Panc1 (cell line): ENCODE measurements at places on chromosomes 4 and X.

DNA sequence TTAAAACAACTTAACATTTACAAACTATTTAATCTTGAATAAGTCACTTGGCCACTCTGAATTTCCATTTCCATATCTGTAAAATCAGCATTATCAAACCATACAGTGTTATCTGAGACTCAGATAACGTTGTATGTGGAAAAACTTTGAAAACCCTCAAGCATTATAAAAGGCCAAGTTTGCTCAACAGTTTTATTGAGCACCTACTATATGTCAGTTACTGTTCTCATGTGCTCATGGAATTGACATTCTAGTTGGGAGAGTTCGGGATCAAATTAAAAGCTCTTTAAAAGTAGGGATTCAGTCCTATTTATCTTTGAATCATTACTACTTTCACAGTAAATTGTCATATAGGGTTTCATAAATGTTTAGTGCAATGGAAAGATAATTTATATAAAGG lies 97.9 kb downstream of the FRMPD4 start:
- H3K27me3 ChIP-seq = no peaks in the 10 kb centered on the region
- H3K36me3 ChIP-seq = no peaks in the 10 kb centered on the region
- H3K4me3 ChIP-seq = no peak overlapping the region

- no peaks in the 10 kb centered on the region; the same call in 1 of the 2 replicates for H3K27me3 ChIP-seq
- DNase-seq = no peak
- no peak overlapping the region for H3K4me3 ChIP-seq
- no peak overlapping the region for H3K27ac ChIP-seq
Measured at GRCh38 chrX:132411310-132411977, 77.4 kb downstream of the MBNL3 start.

DNA sequence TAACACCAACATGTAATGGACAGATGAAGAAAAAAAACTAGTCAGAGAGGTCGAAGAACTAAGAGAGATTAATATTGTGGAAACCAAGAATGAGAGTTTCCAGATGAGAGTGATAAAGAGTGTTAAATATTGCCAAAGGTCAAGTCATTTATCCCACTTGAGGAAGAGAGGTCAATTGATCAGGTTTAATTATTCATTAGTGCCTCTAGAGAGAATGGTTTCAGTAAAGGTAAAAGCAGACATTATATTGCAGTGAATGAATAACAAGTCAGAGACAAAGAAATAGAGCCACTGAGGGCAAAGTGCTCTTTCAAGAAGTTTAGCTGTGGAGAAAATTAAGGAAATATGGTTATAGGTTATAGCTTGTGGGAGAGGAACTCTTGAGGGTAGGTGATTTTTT lies 263.1 kb downstream of the GUCY2F start:
- H3K27ac ChIP-seq = no peak overlapping the region
- no peak overlapping the region for H3K4me3 ChIP-seq
- no peak for DNase-seq
- H3K36me3 ChIP-seq = no peaks in the 10 kb centered on the region
- no peaks in the 10 kb centered on the region for H3K27me3 ChIP-seq

DNA sequence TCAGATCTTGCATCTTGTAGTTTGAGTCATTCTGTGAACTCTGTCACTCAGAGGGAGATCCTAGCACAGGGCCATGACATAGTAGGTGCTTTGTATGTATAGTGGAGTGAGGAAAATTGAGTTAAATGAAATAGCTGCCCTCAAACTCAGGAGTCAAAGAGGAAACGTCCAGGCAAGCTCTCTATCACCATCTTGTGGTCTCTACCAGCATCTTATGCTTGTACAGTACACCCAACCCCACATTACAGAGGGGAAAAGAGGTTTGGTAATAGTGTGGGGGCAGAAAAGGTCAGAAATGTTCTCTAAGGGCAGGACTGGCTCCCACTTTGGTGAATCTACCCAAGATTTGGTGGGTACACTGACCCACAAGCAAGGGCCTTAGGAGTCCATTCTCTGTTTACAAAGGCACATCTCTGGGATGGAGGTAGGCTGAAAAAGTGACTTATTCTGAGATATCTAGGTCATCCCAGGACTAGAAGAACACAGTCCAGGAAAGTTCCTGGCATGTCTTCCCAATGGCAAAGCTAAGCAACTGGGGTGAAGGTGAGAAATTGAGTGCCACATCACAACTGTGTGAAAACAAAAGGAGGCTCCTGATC lies 131.8 kb downstream of the OR13H1 start:
- H3K4me1 ChIP-seq = no peaks in the 10 kb centered on the region
- no peaks in the 10 kb centered on the region for H3K27me3 ChIP-seq
- no peaks in the 10 kb centered on the region for H3K36me3 ChIP-seq
- no peak overlapping the region for H3K27ac ChIP-seq

- H3K27ac ChIP-seq = no peak overlapping the region
- DNase-seq = no peak
- H3K36me3 ChIP-seq = no peaks in the 10 kb centered on the region
- no peaks in the 10 kb centered on the region for H3K4me1 ChIP-seq
- no peaks in the 10 kb centered on the region for H3K27me3 ChIP-seq
- no peak overlapping the region for H3K4me3 ChIP-seq
Measured at GRCh38 chrX:4670606-4671005, 957.2 kb upstream of the PRKX start.

- H3K27ac ChIP-seq = no peak overlapping the region
- H3K4me3 ChIP-seq = no peak overlapping the region
- H3K27me3 ChIP-seq = no peaks in the 10 kb centered on the region
- no peaks in the 10 kb centered on the region for H3K36me3 ChIP-seq
Measured at GRCh38 chr4:10736895-10737294, 52.3 kb upstream of the CLNK start.

- H3K4me1 ChIP-seq = no peaks in the 10 kb centered on the region; the same call in 1 of the 2 replicates
- H3K27ac ChIP-seq = no peak overlapping the region; the same call in 1 of the 2 replicates
- no peak overlapping the region for H3K4me3 ChIP-seq
- H3K36me3 ChIP-seq = no peaks in the 10 kb centered on the region
- H3K27me3 ChIP-seq = no peaks in the 10 kb centered on the region
Measured at GRCh38 chr4:70715097-70715496, 6.7 kb upstream of the RUFY3 start.

DNA sequence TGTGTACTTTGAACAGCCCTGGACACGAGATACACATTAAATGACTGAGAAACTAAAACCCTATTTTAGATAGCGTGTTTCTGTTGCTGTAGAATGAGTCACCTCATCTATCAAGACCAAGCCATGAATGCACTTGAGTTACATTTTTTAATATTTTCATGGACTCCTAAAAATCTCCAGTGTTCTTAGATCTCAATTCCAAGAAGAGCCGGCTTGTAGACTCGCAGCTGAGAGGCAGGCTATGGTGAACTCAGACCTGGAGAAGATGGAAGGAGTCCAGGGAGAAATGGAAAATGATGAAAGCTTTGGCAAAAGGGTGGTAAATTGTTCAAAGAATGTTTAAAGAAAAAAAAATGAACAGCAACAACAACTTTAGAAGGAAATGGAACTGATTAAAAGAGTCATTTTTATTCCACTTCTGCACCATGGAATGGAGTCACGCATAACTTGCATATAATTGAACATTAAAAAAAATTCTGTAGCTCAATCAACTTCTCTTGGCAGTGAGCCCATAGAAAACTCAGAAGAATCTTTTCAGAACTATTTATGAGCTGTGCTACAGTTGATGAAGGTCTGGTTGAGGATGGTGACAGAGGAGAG lies 129.8 kb downstream of the MXRA5 start:
- DNase-seq = no peak
- no peaks in the 10 kb centered on the region for H3K27me3 ChIP-seq
- H3K27ac ChIP-seq = no peak overlapping the region

GRCh38 chr4:152359208-152360044 lies 176.5 kb downstream of the FBXW7 start:
- H3K4me3 ChIP-seq = no peak overlapping the region
- H3K36me3 ChIP-seq = no peaks in the 10 kb centered on the region
- no peak for DNase-seq

DNA sequence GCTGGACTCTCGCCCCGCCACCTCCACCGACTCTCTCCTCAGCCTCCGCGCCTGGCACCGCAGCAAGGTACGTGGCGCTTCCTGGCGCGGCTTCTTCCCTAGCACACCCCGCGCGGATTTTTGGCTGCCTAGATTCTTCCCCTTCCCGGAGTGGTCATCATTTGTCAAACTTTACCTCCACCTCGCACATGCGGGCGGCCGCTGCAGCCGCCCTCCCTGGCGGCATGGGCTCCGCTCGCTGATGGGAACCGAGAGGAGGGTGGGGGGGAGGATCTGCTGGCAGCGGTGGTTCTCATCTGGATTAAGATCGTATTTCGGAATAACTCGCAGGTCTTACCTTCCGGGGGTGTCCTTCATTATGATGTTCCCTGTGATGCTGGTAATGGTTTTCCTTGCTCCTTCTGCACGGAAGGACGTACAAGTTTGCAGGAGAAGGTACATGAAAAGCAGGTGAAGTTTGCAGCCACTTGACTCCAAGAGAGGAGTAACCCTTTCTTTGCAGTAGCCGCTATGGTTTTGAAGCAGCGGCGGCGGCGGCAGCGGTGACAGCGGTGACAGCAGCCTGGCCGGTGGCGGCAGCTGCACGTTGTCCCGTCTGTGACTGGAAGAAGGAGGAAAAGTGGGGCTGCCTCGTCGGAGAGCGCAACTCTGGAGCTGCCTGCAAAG lies 2183.9 kb upstream of the TENM3 start:
- no peaks in the 10 kb centered on the region for H3K36me3 ChIP-seq
- H3K4me3 ChIP-seq = no peak overlapping the region; the same call in 1 of the 2 replicates
- no peaks in the 10 kb centered on the region for H3K4me1 ChIP-seq

DNA sequence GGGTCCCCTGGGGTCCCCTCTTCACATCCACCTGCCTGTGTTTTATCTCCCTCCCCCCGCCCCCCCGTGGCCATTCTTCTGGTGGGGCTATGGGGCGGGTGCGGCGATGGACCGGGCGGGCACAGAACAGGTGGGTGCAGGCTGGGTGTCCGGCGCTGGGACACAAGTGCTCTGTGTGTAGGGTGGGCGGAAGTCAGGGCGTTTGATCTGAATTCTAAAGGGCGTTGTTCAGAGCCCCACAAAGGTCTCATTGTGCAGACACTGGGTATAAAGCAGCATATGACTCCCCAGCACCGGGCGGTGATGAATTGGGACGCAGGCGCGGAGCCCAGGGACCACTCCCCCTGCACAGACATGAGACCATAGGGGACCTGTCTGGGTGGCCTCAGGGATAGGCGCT lies at the start of gene GJB1:
TSS of gene GJB1 (plus strand) at position 296 of the 400 bp plus-strand sequence. CDS start 484 bp downstream, outside the sequence.
- H3K36me3 ChIP-seq = no peaks in the 10 kb centered on the region
- H3K27me3 ChIP-seq = no peaks in the 10 kb centered on the region
- DNase-seq = no peak
- no peak within 1 kb of the TSS for H3K4me3 ChIP-seq
- H3K4me1 ChIP-seq = no peaks in the 10 kb centered on the region; the same call in 1 of the 2 replicates

DNA sequence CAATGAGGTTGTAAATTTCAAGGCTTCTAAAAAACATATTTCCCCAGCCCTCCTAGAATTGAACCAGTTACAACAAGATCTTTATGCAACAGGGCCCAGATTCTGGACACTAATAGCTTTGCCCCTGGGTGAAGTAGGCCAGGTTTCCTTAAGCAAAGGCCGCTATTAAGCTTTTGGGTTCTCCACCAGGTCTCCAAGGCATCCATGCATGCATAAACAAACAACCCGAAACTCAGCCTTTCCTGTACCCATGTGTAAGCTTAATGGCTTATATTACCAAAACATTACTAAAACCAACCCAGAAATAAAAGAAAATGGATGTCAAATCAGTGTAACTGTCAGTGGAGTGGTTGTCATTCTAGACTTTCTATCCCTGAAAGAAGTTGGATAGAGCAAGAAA lies 137.1 kb downstream of the ARHGAP6 start:
- H3K27me3 ChIP-seq = no peaks in the 10 kb centered on the region
- DNase-seq = no peak
- no peaks in the 10 kb centered on the region for H3K4me1 ChIP-seq
- no peak overlapping the region for H3K27ac ChIP-seq
- no peaks in the 10 kb centered on the region for H3K36me3 ChIP-seq

- H3K27me3 ChIP-seq = no peaks in the 10 kb centered on the region
- H3K36me3 ChIP-seq = no peaks in the 10 kb centered on the region
- DNase-seq = no peak
- no peak overlapping the region for H3K4me3 ChIP-seq
- H3K27ac ChIP-seq = no peak overlapping the region
Measured at GRCh38 chr4:165813606-165814005, 59.4 kb upstream of the TLL1 start.

- no peaks in the 10 kb centered on the region for H3K27me3 ChIP-seq
- H3K4me1 ChIP-seq = no peaks in the 10 kb centered on the region
- H3K36me3 ChIP-seq = no peaks in the 10 kb centered on the region
- no peak for DNase-seq
- no peak overlapping the region for H3K4me3 ChIP-seq
Measured at GRCh38 chrX:2383735-2384134, 117.0 kb downstream of the DHRSX start.

DNA sequence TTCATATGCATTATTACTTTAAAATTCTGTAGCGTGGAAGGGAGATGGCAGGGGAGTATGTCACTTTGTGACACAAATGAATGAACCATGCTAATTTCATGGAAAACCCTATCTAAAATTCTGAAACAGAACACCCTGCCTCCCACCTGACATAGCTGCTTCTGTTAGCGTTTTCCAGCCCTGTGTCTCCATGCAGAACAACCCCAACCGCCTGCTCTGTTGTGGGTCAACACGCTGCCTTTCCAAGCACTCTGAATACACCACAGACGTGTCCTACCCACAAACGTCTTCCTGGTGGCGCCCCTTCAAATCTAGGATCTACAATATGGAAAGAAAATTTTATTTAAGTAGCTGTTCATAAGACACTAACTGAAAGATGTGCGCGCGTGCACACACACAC lies 238.6 kb downstream of the TRIML1 start:
- no peak overlapping the region for H3K27ac ChIP-seq
- H3K4me1 ChIP-seq = no peaks in the 10 kb centered on the region
- no peak overlapping the region for H3K4me3 ChIP-seq
- no peaks in the 10 kb centered on the region for H3K27me3 ChIP-seq
- no peaks in the 10 kb centered on the region for H3K36me3 ChIP-seq
- no peak for DNase-seq

DNA sequence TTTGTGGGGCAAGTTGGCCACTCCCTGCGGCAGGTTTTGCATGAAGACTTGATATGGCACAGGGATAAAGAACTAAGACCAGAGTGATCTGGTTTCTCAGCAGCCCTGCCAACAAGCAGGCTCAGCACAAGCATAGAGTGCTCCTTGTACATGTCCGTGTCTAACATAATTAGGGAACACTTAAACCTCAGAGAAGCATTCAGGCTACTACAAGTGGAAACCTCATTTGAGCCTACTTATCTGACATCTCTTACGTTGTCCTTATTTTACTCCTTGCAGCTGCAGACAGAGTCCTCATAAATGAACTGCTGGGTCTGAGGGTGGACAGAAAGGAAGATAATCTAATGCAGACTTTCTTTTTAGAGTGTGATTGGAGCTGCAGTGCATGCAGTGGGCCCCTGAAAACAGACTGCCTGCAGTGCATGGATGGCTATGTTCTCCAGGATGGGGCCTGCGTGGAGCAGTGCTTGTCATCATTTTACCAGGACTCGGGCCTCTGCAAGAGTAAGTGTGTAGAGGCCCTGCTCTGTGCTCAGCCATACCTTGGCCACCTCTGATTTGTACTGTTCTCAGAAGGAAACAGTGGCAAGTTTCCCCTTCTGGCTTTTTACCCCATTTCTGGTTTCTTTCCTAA lies 179.1 kb upstream of the ANXA3 start:
- H3K27ac ChIP-seq = no peak overlapping the region
- H3K4me1 ChIP-seq = no peaks in the 10 kb centered on the region
- DNase-seq = no peak
- H3K27me3 ChIP-seq = no peaks in the 10 kb centered on the region
- H3K36me3 ChIP-seq = no peaks in the 10 kb centered on the region
- no peak overlapping the region for H3K4me3 ChIP-seq

GRCh38 chr4:176198316-176198903 lies 3.0 kb upstream of the SPATA4 start:
- no peaks in the 10 kb centered on the region for H3K27me3 ChIP-seq
- H3K4me3 ChIP-seq = no peak overlapping the region
- H3K27ac ChIP-seq = no peak overlapping the region
- no peaks in the 10 kb centered on the region for H3K36me3 ChIP-seq
